ENCODE measurements at places on chromosomes 16 and 17.

GRCh38 chr17:40179923-40180659 is 2.8 kb downstream of the RAPGEFL1 start:
- no peak for DNase-seq

GRCh38 chr16:47058295-47059086 is 85.0 kb upstream of the DNAJA2 start:
- no peak for DNase-seq

DNA sequence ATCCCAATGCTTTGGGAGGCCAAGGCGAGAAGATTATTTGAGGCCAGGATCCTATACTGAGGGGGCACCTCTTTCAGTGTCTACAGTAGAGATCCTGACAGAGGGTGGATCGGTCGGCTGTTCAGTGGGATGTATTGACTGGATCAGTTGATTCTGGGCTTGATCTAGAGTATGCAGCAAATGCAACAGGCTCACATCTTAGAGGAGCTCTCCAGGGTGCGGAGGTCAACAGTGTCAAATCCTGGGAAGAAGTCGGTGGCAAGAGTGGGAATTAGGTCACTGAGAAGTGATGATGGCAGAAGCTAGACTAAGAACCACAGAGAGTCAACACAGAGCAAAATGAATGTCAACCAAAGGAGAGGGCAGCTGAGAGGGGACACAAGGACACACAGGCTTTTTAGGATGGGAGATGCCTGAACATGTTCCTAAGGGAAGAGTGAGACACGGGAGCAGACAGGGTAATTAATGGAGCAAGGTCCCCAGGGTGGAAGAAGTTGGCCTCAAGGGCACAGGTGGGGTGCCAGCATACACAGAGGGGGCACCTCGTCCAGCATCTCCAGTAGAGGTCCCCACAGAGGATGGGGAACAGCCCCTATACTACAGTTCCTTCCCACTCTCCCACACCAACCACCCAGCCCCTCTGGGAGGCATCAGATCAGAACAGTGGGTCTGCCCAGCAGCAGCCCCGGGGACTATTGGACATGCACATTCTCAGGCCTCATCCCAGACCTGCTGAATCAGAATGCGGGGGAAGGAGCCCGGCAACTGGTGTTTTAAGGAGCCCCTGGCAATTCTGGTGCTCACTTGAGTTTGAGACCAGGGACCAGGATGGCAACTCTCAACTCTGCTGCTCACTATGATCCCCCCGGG is 10.0 kb upstream of the CYTH1 start:
- DNase-seq = no peak

- no peak for DNase-seq
Observed at GRCh38 chr17:65824901-65825300, 263.5 kb upstream of the AXIN2 start.

- no peak for DNase-seq
Observed at GRCh38 chr16:13300066-13300840, 398.9 kb downstream of the SHISA9 start.

DNA sequence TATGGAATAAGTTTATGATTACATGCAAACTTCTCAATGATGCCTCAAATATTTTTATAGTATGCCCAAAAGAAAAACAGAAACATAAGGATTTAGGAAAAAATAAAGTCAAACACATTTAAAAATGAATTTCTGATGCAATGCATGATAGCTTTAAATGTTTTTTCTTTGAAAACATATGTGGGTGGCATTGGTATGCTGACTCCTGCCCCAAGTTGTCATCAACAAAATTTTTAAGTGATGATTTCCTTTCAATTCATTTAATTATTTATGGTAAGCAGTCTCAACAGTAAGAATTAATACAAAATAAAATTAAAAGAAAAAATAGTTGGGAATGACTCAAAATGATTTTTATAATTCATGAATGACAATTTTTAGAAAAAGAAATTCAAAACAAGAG is 104.9 kb downstream of the CEP112 start:
- no peak for DNase-seq

DNA sequence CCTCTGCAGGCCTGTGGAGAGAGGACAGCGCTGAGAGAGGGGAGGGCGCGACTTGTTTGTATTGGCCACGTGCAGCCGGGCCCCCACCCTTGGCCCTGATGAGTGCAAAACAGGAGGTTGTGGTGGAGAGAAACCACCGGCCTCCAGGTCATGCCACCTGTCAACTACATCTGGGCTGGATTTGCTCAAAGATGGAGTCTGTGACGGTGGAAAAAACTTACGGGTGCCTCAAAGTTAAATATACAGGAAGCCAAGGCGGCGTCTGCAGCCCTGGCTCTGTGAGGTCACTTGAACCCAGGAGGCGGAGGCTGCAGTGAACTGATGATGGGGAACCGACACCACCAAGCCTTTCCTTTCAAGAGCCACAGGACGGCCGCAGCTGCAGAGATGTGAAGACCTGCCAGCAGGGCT is 15.7 kb downstream of the C16orf74 start:
- no peak for DNase-seq

DNA sequence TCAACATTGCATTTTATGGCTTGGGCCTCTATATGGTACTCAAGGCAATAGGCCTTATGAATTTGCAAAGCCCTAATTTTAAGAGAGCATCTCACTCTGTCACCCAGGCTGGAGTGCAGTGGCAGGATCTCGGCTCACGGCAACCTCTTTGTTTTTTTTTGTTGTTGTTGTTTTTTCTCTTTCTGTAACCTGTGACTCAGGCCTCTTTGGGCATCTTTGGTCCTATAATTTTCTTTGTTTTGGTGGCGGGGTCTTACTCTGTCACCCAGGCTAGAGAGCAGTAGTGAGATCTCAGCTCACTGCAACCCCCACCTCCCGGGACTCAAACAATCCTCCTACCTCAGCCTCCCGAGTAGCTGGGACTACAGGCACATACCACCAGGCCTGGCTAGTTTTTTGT is 21.8 kb upstream of the HERPUD1 start:
- DNase-seq = no peak

DNA sequence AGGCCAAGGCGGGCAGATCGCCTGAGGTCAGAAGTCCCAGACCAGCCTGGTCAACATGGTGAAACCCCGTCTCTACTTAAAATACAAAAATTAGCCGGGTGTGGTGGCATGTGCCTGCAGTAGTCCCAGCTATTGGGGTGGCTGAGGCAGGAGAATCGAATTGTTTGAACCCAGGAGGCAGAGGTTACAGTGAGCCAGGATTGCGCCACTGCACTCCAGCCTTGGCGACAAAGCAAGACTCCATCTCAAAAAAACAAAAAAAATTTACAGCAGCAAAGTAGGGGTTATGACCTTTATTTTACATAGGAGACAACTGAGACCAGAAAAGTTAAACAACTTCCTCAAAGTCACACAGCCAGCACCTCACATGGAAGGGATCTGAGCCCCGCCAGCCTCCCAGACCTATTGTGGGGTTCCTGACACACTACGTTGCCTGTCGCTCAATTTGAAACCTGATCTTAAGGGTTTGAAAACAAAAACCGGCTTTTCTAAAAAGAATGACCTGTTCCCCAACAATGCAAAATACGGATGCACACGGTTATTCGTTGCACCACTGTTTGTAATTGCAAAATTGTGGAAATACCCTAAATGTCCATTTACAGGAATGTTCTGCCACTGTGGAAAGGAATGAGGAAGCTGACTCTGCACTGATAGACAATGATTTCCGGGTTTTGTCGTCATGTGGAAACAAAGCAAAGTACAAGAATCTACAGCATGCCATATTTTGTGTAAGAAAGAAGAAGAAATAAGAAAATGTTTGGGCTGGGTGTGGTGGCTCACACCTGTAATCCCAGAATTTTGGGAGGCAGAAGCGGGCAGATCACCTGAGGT is 77.2 kb downstream of the CNGB1 start:
- DNase-seq = no peak

DNA sequence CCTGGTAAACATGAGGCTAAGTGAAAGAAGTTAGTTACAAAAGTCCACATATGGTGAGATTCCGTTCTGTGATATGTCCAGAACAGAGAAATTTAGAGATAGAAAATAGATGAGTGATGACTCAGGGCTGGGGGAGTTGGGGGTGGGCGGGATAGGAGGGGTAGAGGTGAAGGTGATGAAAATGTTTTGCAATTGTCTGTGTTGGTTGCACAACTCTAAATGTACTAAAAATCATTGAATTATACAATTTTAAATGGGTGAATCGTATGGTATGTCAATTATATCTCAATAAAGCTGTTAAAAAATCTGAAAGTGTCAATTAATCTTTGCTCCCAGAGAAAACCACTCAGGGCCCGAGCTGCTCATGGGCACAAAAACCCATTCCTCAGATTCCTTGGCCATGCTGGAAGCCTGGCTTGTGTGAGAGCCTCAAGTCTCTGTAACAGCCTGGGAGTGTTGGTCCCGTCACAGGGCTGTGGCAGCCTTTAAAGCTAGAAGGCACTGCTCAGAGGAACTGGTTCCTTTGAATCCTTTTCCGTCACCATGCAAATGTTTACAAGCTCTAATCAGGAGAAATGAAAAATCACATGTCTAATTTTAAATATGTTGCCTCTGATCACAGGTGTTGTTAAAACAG is 225.3 kb downstream of the WWOX start:
- no peak for DNase-seq

GRCh38 chr17:60601447-60602384 is 1.7 kb downstream of the PPM1D start:
- DNase-seq = no peak
